Activated T-cell treated with anti-CD3 and anti-CD28 coated beads, Interleukin-2, amount 50 U/mL, for 4 hours (primary cell): ENCODE measurements at places on chromosomes 2 and 18.

- DNase-seq = no peak
Observed at GRCh38 chr2:101127319-101128056, 23.7 kb downstream of the TBC1D8 start.

- no peak for DNase-seq
Observed at GRCh38 chr2:10810202-10811161, 2.1 kb downstream of the PDIA6 start.

GRCh38 chr2:121246704-121247255 lies 38.2 kb downstream of the TFCP2L1 start:
- no peak for DNase-seq

DNA sequence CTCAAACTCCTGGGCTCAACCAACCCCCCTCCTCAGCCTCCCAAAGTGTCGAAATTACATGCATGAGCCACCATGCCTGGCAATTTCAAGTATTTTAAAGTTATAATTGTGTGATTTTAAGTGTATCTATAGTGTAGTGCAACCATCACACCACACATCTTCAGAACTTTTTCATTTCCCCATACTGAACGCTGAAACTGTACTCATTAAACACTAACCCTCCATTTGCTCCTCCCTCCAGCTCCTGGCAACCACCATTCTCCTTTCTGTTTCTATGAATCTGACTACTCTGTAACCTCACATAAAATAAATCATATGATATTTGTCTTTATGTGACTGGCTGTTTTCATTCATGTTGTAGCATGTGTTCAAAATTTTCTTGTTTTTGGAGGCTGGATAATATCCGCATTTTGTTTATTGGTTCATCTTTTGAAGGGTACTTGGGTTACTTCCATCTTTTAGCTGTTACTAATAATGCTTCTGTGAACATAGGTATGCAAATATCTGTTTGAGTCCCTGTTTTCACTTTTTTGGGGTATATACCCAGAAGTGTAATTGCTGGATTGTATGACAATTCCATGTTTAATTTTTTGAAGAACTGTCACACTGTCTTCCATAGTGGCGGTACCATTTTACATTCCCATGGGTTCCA lies 188.2 kb downstream of the PLCL1 start:
- no peak for DNase-seq

DNA sequence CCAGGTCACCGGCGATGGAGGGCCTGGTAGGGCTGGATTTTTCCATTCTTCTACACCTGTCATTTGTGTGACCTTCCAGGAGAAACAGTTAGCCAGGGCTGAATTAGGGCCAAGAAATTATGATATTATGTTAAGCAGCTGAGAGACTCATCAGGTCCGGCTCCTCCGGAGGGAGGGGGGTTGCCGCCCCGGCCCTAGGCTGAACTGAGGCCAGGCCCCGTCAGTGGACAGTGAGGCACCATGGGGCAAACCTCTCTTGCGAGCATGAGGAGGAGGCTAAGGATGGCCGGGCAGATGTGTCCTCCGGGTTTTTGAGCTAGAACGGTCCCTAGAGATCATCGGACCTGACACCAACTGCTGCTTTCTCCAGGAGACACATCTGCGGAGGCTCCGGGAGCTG lies 150.1 kb downstream of the SOX11 start:
- no peak for DNase-seq

DNA sequence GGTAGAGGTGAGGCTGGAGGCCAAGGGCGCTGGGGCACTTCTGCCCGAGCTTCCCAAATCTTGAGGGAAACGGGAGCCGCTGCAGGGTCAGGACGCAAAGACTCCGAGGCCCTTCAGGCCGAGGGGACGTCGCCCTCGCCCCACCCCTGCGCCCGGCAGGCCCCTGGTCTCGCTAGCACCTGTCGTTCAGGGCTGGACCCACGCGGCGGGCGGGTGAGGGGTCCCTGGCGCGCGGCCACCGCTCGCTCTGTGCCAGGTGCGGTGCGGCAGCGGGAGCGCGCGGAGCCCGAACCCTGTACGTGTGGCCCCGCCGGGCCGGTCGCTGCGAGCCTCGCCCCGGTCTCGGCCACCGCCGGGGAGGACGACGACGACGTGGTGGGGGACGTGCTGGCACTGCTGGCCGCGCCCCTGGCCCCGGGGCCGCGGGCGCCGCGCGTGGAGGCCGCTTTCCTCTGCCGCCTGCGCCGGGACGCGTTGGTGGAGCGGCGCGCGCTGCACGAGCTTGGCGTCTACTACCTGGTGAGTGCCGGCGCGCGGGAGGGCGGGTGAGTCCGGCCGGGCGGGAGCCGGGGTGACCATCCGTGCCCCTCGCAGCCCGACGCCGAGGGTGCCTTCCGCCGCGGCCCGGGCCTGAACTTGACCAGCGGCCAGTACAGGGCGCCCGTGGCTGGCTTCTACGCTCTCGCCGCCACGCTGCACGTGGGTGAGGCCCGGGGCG lies 4.9 kb downstream of the ERFE start:
- DNase-seq = no peak

DNA sequence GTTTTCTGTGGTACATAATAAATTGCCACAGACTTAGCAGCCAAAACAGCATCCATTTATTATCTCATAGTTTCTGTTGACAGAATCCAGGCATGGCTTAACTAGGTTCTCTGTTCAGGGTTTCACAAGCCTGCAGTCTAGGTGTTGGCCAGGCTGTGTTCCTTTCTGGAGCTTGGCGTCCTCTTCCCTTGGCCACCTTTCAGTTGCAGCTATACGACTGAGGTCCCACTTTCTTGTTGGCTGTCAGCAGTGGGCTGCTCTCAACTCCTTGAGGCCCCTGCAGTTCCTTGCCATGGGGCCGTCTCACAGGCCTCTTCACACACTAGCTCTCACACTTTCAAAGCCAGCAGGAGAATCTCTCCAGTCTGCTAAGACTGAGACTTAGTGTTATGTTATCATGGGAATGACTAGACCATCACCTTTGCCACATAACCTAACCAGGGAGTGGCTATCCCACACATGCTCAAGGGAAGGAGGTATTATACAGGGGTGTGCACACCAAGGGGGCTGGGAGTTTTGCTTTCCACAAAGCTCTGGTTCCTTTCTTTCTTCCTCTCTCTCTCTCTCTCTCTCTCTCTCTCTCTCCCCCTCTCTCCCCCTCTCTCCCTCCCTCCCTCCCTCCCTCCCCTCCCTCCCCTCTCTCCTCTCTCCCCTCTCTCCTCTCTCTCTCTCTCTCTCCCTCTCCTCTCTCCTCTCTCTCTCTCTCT lies 15.8 kb downstream of the RIOK3 start:
- no peak for DNase-seq

GRCh38 chr2:102986826-102987490 lies 225.1 kb downstream of the TMEM182 start:
- DNase-seq = no peak

DNA sequence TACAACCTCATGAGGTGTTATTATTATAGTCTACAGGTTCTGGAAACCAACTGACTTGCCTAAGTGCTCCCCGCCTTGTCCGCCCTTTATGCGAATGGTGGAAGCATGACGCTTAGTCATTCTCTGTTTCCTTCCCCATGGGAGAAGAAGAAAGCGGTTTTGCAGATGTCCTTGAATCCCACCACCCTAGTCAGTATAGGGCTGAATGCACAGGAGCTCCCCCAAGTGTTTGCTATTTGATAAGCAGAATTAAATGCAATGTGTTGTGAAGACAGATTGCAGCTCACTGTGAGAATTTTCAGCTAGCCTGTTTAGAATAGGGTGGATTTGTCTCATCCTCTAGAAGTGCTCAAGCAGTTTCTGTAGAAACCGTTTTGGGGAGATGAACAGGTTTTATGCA lies 652.0 kb downstream of the DCC start:
- DNase-seq = no peak

DNA sequence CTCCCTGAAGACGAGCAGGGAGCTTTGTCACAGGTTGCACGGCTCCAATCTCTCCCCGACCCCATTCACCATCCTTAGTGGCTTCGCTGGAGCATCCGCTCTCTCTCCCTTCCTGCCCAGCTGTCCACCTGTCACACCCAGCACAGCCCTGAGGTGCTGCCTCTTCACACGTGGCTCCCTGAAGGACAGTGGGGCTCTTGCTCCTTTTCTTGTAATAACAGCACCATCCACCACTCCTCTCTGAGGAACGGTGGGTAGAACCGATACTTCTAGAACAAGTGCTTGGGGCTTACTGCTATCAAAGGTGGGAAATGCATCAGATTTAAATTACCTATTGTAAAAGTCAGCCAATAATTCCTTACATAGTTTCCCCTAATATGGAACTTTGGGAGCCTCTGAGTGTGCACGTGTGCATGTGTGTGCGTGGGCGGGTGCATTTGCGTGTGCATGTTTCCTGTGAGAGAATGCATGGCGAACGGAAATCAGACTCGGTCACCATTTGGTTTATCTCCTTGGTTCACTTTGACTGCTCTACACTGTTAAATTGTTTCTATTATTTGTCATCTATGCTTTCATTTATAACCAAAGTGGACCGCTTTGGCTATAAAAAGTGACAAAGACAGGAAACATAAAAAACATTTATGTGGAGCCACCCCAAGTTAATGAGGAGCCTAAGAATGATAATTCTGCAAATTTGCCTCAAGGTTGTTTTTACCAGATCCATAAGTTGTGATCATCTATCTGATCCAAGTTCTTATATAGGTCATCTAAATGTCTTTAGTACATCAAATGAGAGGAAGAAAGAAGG lies 39.1 kb downstream of the KLHL29 start:
- DNase-seq = no peak

- no peak for DNase-seq
Observed at GRCh38 chr18:72935744-72936143, 68.0 kb upstream of the NETO1 start.

DNA sequence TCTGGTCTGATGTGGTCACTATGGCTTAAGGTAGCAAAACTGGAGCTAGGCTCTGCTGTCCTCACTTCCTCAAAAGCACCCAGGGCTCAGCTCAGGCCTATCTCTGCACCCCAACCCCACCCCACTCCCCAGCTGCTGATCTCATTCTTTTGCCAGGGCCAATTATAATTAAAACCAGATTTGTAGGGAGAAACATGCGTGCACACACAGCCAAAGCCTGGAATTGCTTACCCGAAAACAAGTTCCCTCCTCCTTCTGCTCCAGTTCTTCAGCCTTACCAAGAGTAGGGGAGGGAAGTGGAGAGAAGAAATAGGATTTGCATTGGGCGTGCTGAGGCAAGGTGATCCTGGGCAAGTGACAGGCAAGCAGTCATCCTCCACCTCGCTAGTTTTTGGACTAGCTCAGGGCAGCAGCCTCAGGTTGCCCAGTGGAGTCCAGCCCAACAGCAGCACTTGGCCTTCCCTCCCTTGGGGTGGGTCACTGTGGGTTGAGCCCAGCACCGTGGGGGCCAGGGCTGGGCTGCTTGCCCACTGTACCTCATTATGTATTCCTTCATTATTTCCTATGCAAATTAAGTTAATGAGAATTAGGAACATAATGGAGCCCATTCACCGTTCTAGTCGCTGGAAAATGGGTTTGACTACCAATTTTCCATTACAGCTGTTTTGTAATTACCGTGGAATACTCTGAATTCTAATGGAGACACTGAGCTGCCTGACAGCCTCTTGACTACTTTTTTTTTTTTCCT lies 199.1 kb upstream of the CELF4 start:
- no peak for DNase-seq

DNA sequence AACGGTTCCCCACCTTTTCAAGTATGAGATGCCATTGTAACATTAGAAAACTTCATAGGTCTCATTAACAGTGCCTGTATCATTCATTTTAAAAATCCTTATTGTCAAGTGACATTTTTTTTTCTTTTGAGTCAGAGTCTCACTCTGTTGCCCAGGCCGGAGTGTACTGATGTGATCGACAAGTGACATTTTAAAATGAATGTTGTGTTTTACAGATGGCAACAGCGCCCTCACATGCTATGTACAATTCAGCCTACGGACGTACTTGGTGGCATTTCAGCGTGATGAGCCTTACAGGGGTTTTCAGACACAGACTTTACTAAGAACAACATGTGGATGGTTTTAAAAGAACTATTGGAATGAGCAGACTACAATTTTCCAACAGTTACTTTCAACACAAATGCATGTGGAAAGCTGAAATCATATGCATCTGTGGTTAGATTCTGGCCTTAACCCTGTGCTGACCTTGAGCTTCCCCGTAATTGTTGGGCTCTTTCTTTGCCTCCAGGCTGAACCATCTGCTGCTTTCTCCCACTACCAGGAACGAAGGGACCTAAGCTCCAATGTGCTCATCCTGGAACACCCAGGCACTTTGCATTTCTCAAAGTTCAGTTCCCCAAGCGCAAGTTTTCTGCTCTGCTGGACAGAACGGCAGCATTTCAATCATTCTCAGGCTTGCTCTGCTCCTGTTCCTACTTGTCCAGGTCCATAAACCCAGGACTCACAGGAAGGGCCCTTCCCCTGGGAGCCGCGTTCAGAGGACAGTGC lies 119.9 kb upstream of the NDUFV2 start:
- DNase-seq = no peak

DNA sequence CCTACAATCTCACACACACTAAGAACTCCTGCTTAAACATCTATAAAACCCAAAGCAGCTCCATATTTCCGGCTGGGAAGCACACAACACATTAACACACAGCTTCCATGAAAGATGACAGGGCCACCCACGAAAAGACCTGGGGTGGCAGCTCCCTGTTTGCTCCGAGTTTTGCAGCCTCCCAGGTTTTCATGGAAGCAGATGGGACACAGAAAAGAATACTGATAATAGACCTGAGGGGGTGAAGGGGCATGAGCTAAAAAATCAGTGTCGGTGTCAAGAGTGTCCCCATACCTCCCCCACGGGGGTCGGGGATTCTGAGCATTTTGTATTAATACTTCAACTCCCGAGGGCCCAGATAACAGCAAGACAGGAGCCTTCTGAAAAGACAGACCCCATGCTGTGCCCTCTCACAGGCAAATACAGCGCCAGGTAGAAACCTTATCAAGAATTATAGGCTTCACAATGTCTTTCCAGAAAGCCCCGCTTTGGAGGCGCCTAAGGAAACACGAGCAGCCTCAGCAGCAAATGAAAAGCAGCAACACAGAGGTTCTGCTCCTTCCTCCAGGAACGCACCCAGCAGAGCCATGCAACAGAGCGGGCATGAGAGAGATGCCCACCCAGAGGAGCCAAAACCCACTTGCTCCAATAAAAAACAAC lies 50.5 kb downstream of the ZNF516 start:
- DNase-seq = no peak

- no peak for DNase-seq
Observed at GRCh38 chr2:60385648-60386047, 167.8 kb downstream of the BCL11A start.
